Stimulated activated CD8-positive, alpha-beta memory T cell treated with anti-CD3 and anti-CD28 coated beads, Interleukin-7, amount 100 ng/mL, for 48 hours (primary cell): ENCODE measurements at places on chromosomes 16 and 17.
A peak's percentile ranks its signal among the peaks of the same experiment; 100 is the strongest.

GRCh38 chr16:70675851-70676513 is 9.9 kb downstream of the MTSS2 start:
- no peak for DNase-seq

- no peak for DNase-seq
Observed at GRCh38 chr16:12199524-12199923, 223.0 kb downstream of the SNX29 start.

- no peak for DNase-seq
Observed at GRCh38 chr16:17339764-17340541, 130.8 kb downstream of the XYLT1 start.

GRCh38 chr16:86653285-86654006 is 75.1 kb downstream of the FOXL1 start:
- DNase-seq, result no peak

- no peak for DNase-seq
Observed at GRCh38 chr16:3020604-3021448, 658 bp downstream of the TNFRSF12A start.

GRCh38 chr17:65055708-65056638 is 567 bp downstream of the GNA13 start:
- peak; percentile 53 for DNase-seq

- DNase-seq, result no peak
Observed at GRCh38 chr16:63563819-63564505, 1527.7 kb upstream of the CDH8 start.
